ENCODE measurements at places on chromosomes 7 and 10.

GRCh38 chr7:34100661-34101060 lies 195.3 kb downstream of the BMPER start:
- no peak for DNase-seq

GRCh38 chr7:17242504-17242903 lies 55.9 kb upstream of the AHR start:
- DNase-seq = no peak

DNA sequence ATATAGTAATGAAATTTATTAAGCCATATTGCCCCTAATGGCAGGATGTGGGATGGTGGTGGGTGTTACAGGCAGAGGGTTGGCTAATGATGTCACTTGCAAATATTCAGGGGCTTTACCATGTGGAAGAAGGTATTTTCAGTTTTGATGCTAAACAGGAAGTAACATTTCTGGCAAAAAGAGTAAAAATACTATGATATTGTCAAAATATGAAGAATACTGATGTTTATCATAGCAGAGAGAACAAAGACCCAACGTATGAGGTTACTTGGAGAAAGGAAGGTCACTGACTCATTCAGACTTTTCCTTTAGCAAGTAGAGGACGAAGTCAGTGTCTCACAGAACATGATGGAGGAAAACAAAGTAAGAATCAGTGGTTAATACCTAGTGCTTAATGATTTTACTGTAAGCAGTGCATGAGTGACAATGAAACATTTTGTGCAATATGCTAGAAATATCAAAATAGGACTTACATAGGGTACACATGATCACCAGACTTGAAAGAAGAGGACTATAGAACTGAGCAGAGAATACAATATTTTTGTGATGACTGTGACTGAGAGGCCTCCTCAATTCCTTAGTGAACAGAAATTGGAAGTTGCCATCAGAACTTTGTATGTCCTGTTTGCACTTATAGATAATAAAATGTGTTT lies 89.7 kb upstream of the STEAP4 start:
- no peak for DNase-seq

- no peak for DNase-seq
Measured at GRCh38 chr10:11325817-11326216, 285.6 kb downstream of the USP6NL start.

DNA sequence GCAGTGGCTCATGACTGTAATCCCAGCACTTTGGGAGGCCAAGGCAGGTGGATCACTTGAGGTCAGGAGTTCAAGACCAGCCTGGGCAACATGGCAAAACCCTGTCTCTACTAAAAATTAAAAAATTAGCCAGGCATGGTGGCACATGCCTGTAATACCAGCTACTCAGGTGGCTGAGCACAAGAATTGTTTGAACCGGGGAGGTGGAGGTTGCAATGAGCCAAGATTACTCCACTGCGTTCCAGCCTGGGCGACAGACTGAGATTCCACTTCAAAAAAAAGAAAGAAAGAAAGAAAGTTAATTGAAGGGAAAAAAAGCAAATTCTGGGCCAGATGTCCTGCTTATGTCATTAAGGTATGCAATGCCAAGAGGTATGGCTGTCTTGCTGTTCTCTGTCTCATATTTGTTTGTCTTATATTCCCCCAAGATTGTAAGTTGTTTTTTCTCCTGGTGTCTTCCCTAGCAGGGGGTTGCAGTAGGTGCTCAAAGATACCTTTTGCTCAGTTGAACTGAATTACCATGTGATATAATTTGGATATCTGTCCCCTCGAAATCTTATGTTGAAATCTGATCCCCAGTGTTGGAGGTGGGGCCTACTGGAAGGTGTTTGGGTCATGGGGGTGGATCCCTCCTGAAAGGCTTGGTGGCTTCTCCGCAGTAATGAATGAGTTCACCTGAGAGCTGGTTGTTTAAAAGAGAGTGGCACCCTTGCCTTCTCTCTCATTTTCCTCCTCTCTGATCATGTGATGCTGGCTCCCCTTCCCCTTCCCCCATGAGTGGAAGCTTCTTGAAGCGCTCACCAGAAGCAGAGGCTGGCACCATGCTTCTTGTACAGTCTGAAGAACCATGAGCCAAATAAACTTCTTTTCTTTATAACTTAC lies 60.9 kb downstream of the MYOF start:
- no peak for DNase-seq

GRCh38 chr7:151245360-151246101 lies 3.0 kb downstream of the SMARCD3 start:
- peak; percentile 71 for DNase-seq

DNA sequence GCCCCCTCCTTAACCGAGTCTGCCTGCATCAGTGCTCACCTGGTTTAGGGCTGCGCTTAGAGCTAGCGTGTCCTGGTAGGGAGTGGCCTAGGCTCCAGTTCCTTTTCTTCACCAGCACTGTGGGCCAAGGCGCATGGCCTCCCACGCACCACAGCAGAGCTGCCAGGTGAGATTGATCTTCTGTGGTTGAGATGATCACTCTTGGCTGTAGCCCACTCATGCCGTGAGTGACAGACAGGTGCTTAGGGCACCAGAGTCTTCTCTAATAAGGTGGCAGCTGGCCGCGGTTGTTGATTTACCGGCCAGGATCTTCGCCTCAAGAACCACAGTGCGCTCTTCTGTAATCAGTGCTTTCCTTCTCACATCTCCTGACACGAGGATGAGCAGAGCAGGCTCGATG lies 157.2 kb upstream of the INSYN2A start:
- no peak for DNase-seq

DNA sequence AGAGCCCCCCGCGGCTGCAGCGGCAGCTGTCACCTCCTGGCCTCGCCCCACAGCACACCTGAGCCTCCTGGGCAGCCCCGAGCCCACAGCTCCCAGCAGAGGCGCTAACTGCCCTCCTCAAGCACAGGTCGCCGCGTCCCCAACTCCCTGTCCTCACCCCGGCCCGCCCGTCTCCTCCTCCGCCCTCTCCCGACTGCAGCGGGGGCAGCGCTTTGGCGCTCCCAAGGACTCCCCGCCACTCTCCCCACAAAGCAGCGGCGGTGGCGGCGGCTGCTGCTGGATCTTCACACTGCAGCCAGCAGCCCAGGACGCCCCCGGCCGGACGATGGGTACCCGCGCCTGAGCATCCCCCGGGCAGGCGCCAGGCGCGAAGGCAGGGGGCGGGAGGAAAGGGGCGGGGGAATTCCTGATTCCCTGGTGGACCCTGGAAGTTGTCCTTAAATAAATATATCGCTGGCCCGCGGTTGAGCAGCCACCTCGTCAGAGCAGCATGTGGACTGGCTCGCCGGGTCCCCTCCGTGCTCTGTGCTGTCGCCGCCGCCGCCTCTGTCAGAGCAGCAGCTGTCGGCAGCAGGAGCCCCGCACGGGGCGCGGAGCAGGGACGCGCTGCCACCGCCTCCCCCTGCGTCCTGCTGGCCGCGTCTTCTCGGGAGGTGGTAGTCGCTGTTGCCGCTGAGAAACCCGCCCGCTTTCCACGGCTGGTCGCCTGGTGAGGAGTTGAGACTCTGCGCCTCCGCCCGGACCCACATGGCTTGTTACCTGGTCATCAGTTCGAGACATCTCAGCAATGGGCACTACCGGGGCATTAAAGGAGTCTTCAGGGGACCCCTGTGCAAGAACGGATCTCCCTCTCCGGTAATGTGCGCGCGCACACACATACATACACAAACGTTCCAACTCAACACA lies at the start of gene ZNF804B:
Gene ZNF804B (plus strand): TSS at position 471 of the 906 bp plus-strand sequence. CDS start 277 bp downstream, at position 748.
- DNase-seq = no peak

DNA sequence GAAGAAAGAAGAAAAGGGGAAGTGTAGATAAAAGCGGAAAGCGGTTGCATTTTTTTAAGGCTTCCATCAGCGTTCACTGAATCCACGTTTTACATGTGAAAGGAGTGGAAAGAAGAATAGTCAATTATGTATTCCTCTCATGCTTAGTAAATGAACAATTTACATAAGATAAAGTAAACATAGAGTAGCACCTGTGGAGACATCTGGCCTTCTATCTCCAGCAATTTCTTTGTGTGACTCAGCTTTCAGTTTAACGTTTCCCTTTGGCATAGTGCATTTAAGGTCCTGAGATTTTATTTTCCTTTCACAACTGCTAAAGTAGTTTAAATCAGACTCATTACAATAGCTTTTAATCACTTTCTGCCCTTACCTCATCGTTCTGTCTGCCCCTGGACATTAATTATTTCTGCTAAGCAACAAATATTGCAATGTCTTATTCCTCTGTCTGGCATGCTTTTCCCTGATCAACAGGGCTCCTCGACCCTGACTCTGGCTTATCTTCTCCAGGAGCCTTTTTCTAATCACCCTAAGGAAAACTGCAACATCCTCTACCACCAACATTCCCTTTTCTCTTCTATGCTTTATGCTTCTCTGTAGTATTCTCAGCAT lies 383.5 kb upstream of the VWC2 start:
- DNase-seq = no peak

DNA sequence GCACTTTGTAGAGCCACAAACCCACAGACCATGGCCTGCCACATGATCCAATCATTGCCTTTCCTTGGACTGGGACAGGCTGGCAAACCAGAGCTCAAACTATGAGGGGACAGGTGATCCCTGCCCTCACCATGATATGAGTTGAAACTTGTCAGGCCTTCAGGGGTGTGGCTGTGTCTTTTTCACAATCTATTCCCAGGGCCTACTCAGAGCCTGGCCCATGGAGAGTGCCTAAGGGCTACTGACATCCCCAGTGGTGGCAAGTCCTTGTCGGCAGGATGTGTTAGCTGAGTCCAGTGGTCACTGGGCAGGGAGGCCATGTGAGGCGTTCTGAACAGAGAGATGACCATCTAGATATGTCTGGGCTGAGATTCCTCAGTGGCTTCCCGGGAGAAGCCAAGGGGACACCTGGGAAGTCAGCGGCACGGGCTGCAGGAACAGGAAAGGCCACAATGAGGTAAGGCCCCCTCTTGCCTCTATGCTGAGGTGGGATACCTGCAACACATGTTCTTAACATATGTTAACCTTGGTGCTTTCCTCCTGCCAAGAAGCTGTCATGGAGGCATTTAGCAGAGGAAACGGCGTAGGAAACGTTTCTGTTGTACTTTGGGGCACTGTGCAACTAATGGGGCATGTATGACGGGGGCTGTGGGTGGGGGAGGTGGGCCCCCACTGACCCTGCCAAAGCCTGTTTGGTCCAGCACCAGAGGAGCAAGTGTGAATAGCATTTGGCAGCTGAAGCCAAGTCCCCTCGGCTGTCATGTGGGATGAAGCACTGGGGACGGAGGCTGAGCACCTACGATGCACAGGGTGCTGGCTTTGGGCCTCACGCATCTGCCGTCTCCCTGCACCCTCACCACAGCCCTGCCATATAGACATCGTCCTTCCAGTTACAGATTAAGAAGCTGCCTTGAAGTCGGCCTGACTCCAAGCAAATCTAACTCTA lies 384.0 kb downstream of the RPS24 start:
- DNase-seq = no peak

DNA sequence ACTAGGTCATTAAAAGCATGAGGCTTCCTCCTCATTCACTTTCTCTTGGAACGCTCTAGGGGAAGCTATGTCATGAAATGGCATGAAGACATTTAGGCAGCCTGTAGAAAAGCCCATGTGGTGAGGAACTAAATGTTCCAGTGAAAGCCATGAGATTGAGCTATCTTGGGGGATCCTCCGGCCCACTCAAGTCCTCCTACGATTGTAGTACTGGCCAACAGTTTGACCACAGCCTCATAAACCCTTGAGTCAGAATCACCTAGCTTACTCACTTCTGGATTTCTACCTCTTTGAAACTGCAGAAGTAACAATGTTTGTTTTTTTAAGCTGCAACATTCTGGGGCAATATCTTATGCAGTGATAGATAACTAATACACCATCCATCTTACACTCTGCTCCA lies 605.1 kb downstream of the SORCS1 start:
- no peak for DNase-seq

GRCh38 chr7:26182706-26183105 lies 17.8 kb downstream of the HNRNPA2B1 start:
- DNase-seq = no peak

GRCh38 chr10:100370714-100371481 lies 23.9 kb downstream of the SCD start:
- peak; percentile 94 for DNase-seq

Measured in Peyer's patch (tissue), 4 donors.